HS-27A (cell line): ENCODE measurements at places on chromosomes 3 and 15.

GRCh38 chr15:39034816-39035215 lies 470.2 kb upstream of the RASGRP1 start:
- no peak for DNase-seq

DNA sequence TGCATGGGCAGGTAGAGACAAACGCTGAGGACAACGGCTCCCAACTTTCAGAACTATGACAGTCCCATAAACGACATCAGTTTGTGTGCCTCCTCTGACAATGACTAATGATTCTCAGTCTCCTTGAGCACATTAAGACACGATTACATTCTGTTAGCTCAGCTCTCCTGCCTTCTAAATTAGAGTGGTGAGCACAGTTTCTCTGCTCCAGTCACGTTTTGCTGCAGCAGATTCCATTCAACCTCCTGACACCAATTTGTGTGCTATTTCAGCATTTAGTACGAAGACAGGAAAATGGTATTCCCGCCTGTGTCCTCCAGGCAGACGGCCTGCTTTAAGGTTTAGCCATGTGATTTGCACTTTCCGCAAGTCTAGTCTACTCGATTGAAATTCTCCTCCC lies 458.4 kb upstream of the CFAP20DC start:
- DNase-seq = no peak

DNA sequence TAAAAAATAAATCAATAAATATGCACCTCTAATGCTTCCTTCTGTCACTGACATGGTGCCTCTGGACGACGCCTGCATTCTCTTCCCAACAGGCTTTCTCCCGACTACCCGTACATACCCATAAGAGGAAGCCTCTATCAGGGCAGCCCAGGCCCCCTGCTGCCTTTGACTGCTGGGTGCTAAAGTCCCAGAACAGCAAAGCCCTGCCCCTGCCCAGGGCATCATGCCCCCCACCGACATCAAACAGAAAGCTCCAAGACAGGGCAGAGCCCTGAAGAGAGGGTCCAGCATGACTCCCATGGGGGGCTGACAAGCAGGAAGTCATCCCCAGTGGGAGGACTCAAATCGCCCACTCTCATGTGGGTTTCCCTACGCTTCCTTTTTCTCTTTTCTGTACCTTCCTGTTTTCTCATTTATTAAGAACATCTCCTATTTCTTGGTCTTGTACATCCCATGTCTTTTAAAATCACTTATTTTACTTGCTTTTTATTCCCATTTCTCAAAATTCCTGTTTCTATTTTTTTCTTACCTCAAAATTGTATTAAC lies 23.4 kb downstream of the XPC start:
- DNase-seq = no peak

DNA sequence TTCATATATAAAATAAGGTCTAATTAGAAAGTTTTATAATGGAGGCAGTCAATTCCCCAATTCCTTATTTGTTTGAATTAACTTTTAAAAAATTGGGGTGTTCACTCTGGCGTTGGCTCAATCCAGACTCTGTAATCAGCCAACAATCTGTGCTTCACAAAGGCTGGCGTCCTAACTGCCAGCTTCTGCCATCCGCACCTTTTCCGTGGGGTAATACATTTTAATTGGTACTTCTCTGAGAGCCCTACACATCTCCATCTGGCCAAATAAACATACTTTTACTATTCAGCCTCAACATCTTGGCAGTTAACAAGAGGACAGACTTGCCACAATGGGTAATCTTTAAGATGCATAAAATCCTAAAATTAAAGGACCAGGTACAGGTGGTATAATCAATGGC lies 125.2 kb upstream of the CCNL1 start:
- no peak for DNase-seq
